ENCODE measurements at places on chromosomes 5 and 9.
A peak's percentile ranks its signal among the peaks of the same experiment; 100 is the strongest.

DNA sequence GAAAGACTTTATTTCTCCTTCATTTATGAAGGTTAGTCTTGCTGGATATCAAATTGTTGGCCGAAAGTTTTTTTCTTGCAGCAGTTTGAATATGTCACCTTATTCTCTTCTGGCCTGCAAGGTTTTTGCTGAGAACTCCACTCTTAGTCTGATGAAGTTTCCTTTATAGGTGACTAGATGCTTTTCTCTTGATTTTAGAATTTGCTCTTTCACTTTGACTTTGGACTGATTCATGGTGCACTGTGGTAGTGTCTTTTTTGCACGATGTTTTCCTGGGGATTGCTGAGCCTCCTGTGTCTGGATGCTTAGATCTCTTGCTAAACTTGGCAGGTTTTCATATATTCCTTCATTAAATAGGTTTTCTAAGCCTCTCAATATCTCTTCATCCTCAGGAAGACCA lies 12.4 kb downstream of the AHRR start:
- DNase-seq: no peak

DNA sequence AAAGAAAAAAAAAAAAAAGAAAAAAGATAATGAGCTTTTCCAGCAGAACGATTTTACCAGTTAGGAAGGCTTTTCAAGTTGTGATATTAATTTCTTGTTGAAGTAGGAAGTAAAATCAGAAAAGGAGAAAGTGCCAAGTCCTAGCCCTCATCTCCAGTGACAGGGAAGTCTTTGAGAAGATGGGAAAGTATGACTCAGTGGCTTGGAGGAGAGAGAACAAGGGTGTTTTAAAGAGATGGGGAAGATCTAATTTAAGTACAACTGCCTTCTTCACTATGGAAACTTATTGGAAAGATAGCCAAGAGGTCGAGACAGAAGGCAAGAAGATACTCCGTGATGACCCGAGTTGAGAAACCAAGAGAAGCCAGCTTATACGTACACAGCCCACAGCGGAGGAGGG lies 22.6 kb downstream of the FGF1 start:
- DNase-seq: no peak

DNA sequence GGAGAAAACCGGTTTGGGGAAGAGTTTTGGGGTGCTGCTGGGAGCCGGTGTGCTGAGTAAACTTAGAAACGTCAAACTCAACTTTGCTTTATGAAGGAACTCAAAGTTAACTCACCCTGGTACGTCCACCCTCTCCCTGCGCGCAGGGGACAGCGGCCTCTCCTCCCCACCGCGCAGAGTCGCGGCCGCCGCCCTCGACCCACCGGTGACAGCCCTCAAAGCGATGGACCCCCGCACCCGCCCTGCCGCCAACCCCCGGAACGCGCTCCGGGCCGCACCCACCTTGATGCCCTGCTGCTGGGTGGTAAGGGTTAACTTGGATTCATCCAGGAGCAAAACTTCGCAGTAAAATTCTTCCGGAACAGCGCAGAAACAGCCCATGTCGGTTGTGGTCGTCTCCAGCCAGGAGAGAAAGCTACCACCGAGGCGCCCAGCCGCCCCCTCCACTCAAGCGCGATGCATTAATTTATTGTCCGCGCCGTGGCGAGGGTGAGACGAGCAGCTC lies 366 bp downstream of the EPB41L4A start:
- DNase-seq: peak; percentile 22

DNA sequence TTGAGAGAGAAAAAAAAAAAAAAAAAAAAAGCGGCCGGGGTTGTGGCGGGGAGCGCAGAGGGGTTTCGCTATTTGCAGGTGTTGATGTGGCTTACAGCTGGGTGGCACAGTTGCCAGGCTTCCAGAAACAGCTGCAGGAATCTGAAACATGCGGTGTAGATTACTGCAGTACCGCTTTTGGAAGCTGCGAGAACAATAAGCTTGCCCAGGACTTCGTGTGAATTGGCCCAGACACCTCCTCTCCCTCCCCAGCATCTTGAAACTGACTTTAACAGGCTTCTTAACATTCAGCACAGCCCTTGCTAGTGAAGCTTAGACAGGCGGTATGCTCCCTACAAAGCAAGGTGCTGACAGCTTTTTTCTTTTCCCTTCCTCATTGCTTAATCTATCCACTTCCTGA lies 104.0 kb downstream of the ATP10B start:
- no peak for DNase-seq

DNA sequence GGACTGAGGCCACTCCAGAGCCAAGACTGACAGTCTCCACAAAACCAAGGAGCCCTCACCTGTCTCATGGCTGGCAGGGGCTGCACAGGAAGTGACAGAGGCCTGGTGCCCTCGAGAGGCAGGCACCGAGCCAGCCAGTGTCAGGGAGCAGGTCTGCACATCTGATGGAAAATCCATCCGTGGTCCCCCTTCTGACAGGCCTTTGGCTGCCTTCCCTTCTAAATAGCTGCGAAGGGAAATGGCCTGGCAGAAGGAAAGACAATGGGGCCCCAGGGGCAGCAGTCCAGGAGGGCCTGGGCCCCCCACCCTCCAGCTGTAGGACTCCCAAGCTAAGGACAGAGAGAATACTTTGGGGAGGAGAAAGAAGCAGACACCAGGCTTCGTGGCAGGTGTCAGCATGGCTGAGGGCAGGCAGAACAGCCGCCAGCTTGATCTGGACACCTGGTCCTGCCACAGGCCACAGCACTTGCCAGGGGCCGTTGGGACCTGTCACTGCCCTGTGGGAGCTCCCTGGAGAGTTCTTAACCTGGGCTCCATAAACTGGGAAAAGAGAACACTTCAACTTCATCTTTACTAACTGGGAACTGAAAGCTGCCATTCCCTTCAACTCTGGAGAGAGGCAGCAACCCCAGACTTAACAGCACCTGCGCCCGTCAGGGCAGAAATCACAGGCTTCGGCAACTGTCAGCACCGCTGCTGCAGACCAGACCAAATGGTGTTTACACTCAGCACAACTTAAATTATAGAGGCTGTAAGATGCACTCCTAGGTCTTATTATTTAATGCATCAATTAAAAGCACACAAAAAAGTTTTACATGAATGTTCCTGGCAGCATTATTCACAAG lies 22.0 kb downstream of the ADAMTS2 start:
- DNase-seq: peak; percentile 40

DNA sequence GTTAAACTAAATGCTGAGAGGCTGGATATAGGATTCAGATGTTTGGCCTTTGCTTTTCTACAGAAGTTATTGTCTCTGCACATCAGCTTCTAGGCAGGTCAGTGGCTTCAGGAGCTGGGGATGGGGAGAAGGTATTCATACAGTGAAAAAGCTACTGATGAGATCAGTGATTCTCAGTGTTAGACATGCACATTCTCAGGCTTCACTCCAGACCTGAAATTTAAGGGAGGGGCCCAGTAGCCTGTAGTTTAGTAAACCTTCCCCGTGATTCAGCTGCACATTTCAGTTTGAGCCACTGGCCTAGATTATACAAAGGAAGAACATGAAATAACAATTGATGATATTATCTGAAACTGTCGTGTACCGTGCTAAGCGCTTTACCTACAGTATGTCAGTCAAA lies 127.2 kb downstream of the ARHGAP26 start:
- DNase-seq: no peak

- no peak for DNase-seq
Observed at GRCh38 chr5:98460536-98460935, 312.9 kb upstream of the RGMB start.

GRCh38 chr9:90855208-90855902 lies 53.7 kb downstream of the SYK start:
- DNase-seq: no peak

DNA sequence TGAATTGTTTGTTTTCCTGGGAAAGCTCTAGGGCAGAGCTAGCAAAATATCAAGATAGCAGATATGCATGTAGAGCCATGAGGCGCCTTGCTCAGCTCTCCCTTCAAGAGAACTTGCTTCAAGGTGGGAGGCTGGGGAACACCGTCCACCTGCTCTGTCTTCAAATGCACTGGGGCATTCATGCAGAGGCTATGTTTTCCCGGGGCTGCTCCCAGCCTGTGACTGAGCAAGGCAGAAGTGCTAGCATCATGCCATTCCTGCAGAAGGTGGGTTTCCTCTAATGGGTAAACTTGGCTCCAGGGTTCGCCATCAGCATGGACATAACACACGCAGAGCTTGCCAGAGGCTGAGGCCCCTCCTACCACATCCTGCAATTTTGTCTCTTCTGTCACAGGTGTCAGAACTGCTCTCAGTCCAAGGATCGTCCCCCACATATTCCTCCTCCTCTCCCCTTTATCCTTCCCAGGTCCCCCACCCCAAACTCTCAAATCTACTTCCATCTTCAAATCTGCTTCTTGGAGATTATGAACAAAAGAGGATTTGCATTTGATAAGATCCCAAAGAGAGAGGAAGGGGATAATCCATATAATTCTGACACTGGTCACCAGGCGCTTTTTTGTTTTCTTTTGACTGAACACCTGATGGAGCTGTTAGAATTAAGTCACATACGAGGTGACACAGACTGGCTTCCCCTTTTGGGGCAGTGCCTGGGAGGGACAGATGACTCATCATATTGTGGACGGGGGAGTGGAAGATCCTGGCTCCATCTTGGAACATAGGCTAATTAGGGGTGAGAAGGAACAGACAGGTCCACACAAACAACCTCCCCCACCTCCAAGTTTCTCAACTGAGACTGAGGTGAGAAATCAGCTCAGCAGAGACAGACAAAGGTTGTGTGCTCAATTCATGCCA lies 85.0 kb upstream of the TAF11L2 start:
- no peak for DNase-seq

Data from heart left ventricle (tissue), 16 donors.